ENCODE measurements at places on chromosomes 5 and 9. TPM values are rescaled to one million over a fixed set of nuclear protein-coding genes. Genes with fewer than 3 reads are reported as not detected.

DNA sequence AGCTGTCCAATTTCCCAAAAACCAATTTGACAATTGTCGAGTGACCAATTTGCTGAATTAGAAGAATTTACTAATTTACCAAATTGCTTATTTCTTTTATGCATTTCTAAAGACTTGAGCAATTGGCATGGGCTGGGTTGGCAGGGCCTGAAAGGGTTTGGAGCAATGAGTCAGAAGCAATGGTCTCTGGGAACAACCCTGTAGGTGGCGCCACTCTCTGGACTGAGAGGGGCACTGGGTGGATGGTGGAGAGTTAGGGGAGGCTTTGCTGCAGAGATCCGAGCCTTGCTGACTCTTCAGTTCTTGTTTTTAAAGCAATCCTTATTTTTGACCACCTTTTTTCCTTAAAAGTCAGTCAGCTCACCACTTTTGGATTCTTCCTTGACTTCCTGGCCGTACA, 71.5 kb upstream of the RPS23 start:
- DNase-seq, result no peak
- H3K36me3 ChIP-seq, result no peaks in the 10 kb centered on the region
- no peaks in the 10 kb centered on the region for H3K27me3 ChIP-seq
- peaks cover 4% of the 10 kb centered on the region for H3K4me1 ChIP-seq

Gene GRM6
- not detected for polyA plus RNA-seq

GRCh38 chr5:56298336-56299090, 65.4 kb upstream of the ANKRD55 start:
- no peak overlapping the region for H3K4me3 ChIP-seq
- H3K4me1 ChIP-seq, result no peaks in the 10 kb centered on the region
- H3K27me3 ChIP-seq, result no peaks in the 10 kb centered on the region
- no peak overlapping the region for H3K27ac ChIP-seq
- DNase-seq, result no peak

- H3K4me3 ChIP-seq, result no peak overlapping the region
- no peaks in the 10 kb centered on the region for H3K4me1 ChIP-seq
- H3K27me3 ChIP-seq, result no peaks in the 10 kb centered on the region
- no peak overlapping the region for H3K27ac ChIP-seq
Observed at GRCh38 chr5:43154469-43154868, 33.8 kb downstream of the ZNF131 start.

- no peak overlapping the region for H3K27ac ChIP-seq
- no peak overlapping the region for H3K4me3 ChIP-seq
- H3K4me1 ChIP-seq, result peaks cover 100% of the 10 kb centered on the region
- no peak for DNase-seq
Observed at GRCh38 chr9:117718701-117719100, 14.5 kb downstream of the TLR4 start.

- no peak overlapping the region for H3K4me3 ChIP-seq
- DNase-seq, result no peak
- no peaks in the 10 kb centered on the region for H3K27me3 ChIP-seq
- peaks cover 7% of the 10 kb centered on the region for H3K4me1 ChIP-seq
Observed at GRCh38 chr5:76576996-76577395, 46.2 kb downstream of the F2RL2 start.

Gene ACOT12
- not detected for polyA plus RNA-seq
